ENCODE measurements at places on chromosomes 1 and 21.

DNA sequence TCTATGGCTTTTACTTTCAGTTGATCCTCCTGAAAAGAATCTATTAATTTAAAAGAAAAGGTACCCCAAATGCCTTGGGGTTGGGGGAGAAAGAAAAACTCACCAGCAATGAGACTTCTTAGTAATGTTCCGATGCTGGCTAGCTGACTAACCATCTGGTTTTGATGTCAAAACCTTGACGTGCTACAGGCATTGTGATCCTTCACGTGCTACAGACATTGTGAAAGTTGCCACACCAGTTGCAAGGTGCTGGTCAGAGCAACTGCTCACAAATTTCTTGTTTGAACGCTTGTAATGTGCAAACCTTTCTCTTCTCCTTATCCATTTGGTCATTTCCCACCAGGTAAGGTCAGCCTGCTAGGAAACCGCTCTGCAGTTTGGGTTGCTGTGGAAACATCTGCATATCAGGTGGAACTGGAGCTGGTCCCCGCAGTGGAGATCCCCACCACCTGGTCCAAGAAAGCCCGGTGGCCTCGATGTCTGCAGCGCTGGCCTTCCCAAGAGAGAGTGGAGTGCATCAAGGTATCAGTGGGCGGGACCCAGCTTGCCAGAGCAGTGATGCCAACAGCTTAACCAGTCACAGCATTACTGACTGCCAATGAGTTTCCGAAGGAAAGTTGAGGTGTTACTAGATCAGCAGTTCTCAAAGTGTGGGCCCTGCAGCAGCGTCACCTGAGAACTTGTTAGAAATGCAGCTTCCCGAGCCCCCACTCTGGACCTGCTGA, 16.1 kb downstream of the MAB21L3 start:
- DNase-seq = peak; percentile 5

DNA sequence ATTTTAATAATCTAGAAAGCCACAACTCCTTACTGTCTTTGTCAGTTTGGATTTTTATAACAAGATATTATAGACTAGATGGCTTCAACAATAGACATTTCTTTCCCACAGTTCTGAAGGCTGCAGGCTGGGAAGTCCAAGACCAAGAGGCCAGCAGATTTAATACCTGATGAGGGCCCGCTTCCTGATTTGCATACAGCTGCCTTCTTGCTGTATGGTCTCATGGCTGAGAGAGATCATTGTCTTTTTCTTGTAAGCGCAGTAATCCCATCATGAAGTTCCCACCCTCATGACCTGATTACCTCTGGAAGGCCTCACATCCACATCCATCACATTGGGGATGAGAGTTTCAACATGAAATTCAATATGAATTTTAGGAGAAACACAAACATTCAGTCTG, 9.8 kb downstream of the RPS6KC1 start:
- DNase-seq = no peak

GRCh38 chr1:205826016-205826806, 13.2 kb upstream of the SLC41A1 start:
- DNase-seq = no peak

- no peak for DNase-seq
Measured at GRCh38 chr1:21568006-21568746, 59.0 kb downstream of the ALPL start.
